Activated naive CD4-positive, alpha-beta T cell (primary cell): ENCODE measurements at places on chromosomes 12 and 14.

- DNase-seq = no peak
Measured at GRCh38 chr14:37597914-37598746, 2.7 kb downstream of the TTC6 start.

GRCh38 chr14:52325630-52326029 is 11.5 kb downstream of the PTGER2 start:
- no peak for DNase-seq

DNA sequence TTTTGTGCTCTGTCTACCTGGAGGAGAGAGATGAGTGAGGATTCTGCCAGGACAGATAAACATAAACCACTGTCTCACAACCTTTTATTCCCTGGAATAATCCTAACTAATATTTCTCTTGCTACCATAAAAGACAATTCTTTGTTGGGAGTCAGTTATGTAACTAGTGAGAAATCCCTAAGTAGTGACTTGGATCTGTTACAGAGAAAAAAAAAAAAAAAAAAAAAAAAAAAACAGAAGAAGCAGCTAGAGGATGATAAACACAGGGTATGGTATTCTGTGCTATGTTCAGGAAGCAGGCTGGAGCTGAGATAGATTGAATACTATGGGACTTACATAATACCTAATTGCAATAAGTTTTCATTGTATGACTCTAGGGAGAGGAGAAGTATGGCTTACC is 178.7 kb downstream of the CNTN1 start:
- DNase-seq = no peak

- DNase-seq = no peak
Measured at GRCh38 chr12:76346236-76346635, 2.0 kb downstream of the BBS10 start.

DNA sequence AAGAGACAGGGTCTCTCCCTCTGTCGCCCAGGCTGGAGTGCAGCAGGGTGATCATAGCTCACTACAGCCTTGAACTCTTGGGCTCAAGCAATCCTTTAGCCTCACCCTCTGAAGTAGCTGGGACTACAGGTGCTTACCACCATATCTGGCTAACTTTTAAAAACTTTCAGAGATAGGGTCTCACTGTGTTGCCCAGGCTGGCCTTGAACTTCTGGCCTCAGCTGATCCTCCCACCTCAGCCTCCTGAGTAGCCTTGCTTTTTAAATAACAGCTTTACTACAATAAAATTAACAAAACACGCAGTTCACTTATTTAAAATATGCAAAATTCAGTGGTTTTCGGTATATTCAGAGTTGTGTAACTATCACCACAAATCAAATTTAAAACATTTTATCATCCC is 79.0 kb downstream of the RCOR1 start:
- DNase-seq = no peak

- DNase-seq = no peak
Measured at GRCh38 chr12:4047421-4047820, 174.2 kb upstream of the PARP11 start.

- no peak for DNase-seq
Measured at GRCh38 chr12:19759227-19759626, 319.9 kb downstream of the AEBP2 start.

- no peak for DNase-seq
Measured at GRCh38 chr14:43872752-43873655, 634.1 kb downstream of the FSCB start.

DNA sequence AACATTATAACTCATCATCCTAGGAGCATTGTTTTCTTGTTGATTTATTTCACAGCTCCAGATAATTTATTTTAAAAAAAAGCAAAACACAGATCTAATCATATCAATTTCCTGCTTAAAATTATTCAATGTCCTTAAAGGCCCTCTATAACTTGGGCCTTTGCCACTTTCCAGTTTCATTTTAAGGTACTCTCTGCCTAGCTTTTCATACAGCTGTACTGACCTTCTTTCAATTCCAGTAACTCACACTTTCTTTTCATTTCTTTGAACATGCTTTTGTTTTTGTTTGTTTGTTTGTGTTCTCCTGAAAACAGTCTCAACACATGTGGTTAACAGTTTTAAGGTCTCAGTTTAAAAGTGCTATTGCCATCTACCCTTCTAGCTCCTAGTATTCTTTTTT is 281.9 kb downstream of the ACSS3 start:
- DNase-seq = no peak

GRCh38 chr14:96889091-96889490 is 91.9 kb downstream of the VRK1 start:
- no peak for DNase-seq

DNA sequence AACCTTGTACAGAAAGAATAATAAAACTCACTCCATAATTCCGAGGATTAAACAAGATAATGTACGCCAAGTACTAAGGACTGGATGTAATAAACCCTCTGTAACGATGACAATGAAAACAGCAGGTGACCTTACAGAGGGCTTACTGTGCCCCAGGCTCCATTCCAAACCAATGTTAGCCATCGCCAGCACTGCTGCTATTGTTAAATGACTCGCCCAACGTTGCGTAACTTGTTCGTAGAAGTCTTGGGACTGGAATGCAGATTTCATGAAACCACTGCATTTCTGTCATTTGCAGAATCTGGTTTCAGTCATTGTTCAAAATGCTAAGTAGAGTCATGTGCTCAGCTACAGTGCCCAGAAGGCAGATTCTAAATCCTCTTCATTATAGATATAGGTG is 728 bp upstream of the STON2 start:
- DNase-seq = no peak

DNA sequence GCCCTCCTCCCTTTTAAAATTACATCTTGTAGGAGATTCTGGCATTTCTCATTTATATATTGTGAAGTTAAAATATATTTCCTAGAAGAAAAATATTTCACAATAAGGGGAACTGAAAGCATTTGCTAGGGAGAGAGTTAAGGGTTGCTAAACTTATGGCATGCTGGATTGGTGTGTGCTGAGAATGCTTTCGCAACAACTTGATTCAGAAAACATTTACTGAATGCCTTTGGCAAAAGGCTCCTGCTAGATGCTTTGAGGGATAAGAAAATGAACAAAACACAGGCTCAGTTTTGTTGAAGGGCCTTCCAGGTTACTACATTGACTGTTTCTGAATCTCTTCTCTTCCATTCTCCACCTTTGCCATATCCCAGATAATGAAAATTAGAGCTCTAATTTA is 67.5 kb downstream of the DIP2B start:
- DNase-seq = no peak

DNA sequence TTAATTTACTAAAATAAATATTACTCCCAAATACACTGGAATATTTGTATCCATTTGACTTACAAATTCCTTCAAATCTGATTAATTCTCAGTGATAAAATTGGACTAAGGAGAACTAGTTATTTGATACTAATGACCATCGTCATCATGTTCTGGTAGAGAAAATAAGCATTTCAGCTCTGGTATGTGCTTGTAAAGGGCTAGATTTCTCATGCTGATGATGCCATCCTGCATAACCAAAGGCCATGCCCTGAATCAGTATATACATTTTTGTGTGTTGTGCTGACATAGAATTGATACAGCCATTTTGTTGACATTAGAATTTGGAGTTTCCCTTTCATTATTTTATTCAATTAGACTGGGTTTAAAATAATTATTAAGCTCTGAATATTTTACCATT is 148.9 kb downstream of the PCNX1 start:
- no peak for DNase-seq

GRCh38 chr12:57837864-57838562 is 8.5 kb downstream of the CTDSP2 start:
- no peak for DNase-seq

GRCh38 chr12:67748743-67749040 is 100.1 kb downstream of the DYRK2 start:
- no peak for DNase-seq

- DNase-seq = no peak
Measured at GRCh38 chr12:96359328-96359727, 40.9 kb downstream of the CDK17 start.

- no peak for DNase-seq
Measured at GRCh38 chr12:123050331-123050831, 69.9 kb downstream of the ARL6IP4 start.

- no peak for DNase-seq
Measured at GRCh38 chr14:50892255-50892654, 20.4 kb downstream of the ABHD12B start.

DNA sequence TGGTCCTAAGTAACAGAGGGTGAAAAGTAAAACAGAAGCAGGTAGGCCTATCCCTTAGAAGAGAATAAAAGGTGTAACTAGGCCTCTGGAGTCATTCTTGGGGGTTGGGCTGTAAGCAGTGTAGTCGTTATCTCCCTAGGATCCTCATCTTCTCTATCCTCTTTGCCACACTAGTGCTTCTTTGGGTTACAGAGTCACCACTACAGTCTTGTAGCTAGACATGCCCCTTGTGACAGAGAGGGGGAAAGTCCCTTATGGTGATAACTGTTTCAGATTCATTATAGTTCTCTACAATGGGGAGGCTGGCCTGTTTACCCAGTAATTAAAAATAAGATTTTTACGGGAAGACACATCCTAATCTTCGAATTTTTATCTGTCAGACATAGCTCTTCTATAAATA is 16.4 kb upstream of the SRP54 start:
- no peak for DNase-seq

DNA sequence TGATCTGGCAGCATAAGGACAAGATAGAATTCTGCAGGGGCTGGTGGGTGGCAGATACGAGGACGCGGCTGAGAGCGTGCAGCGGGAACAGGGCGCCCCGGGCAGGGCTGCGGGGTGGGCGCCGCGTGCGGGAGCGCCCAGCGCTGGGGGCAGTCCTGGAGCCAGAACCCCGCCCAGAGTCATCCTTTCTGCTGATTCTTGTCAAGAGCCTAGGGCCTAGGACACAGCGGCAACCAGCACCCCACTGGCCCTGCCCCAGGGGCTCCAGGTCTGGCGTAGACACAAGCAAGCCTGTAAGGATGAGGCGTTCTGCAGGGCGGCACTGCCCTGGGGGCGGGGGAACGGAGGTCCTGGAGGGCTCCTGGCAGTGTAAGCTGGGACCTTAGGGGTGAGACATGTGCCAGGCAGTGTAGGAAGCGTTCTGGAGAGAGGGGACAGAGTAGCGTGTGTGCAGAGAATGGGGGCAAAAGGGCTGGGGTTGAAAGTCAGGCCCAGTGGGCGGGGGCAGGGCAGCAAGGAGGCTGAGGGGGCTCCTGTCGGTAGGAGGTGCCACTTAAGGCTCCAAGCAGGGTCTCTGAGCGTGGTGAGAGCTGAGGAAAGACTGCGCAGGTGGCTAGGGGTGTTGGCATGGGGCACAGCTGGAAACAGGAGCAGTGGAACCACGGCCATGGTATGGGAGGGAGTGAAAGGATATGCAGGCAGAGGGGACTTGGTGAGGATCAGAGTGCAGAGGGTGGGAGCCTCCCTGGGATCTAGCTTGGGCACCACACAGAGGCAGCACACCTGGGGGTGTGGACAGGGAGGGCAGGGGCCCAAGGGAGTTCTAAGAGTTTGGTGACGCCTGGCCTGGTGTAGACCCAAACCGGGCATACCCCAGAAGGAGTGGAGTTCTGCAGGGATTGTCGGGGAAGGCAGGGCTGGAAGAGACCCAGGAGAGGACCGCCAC is 845 bp upstream of the AHNAK2 start:
- no peak for DNase-seq

GRCh38 chr14:30928462-30928861 is 54.1 kb downstream of the COCH start:
- DNase-seq = no peak

DNA sequence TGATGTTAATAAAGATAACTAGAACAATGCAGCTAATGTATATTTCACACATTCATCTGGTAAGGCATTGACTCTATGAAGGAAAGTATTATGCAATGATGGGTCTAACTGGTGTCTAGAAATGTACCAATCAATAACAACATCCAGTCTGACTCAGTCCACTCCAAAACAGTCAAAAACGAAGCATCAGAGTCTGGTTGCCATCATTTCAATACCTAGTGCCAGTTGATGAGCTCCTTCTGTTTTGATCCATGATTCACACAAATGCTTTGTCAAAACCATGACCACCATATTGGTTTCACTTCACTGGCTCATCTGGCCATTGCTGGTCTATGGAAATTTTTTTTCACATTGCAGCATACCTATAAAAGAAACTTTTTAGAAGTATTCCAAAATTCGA is 747.2 kb upstream of the TMEM132C start:
- no peak for DNase-seq

- no peak for DNase-seq
Measured at GRCh38 chr14:49997991-49998390, 105.1 kb downstream of the ARF6 start.

GRCh38 chr14:39957290-39957689 is 525.1 kb upstream of the FBXO33 start:
- DNase-seq = no peak

DNA sequence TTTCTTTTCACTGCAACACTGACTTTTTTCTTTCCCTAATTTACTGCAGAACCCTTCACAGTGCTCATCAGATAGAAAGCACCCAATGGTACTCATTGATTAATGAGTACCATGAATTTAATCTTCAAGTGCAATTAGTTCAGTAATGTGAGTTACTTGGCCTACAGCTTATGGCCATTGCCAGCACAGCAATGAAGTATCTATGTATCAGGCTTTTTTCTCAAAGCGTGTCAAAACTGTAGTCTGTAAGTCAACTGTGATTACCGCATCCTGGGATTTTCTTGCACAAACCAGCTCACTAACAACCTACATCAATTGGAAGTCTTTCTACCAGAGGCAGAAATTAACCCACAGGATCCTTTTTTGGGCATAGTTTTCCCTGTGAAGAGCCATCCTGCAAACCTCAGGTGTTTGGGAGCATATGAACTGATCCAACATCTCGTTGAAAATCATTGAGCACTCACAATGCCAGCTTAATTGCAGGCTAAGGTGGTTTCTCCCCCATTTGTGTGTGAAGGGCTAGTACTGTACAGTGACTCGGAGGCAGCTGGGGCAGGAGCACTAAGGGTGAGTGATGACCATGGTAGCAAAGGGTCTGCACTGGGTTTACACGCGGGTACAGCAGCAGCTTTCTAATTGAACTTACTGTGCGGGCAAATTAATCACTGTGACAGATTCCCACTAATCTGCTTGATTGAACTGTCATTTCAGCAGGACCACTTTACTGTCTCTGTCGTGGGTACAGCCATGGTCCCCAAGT is 619.3 kb downstream of the SNAPC1 start:
- no peak for DNase-seq

DNA sequence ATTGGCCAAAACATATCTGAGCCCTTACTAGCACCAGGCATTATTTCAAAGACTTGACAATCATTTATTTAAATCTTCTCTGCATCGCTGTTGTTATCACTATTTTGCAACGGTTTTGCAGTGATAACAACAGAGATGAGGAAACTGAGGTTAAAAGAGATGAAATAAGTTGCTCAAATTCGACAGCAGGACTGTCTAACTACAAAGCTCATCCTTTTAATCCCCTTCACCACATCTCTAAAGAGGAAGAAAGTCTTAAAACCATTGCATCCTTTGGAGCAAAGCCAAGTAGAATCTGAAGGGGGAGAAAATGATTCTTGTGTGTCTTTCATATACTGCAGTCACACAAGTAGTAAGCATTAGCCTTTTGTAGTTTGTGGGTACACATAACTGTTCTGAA is 14.8 kb upstream of the ETNK1 start:
- no peak for DNase-seq

- no peak for DNase-seq
Measured at GRCh38 chr14:101836135-101836534, 74.6 kb downstream of the PPP2R5C start.
